ENCODE measurements at places on chromosomes 2 and 18.

DNA sequence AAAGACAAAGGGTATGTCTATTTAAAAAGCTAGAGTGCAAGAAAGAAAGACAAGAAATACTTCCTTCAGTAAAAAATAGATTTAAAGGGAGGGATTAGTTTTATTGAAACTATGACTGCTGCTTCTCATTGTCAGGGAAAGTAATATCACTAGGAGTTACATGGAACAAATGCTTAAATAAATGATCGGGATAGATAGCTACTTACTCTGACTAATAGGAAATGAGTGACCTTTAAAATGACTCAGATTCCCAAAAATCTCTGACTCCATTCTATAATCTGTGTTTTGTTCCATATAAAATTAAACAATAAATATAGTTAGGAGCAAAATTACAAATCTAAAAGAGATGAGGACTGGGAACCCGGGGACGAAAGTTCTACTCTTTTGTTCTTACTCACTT is 669.3 kb downstream of the NR4A2 start:
- DNase-seq, result no peak

GRCh38 chr18:37033419-37033818 is 204.5 kb downstream of the KIAA1328 start:
- no peak for DNase-seq

DNA sequence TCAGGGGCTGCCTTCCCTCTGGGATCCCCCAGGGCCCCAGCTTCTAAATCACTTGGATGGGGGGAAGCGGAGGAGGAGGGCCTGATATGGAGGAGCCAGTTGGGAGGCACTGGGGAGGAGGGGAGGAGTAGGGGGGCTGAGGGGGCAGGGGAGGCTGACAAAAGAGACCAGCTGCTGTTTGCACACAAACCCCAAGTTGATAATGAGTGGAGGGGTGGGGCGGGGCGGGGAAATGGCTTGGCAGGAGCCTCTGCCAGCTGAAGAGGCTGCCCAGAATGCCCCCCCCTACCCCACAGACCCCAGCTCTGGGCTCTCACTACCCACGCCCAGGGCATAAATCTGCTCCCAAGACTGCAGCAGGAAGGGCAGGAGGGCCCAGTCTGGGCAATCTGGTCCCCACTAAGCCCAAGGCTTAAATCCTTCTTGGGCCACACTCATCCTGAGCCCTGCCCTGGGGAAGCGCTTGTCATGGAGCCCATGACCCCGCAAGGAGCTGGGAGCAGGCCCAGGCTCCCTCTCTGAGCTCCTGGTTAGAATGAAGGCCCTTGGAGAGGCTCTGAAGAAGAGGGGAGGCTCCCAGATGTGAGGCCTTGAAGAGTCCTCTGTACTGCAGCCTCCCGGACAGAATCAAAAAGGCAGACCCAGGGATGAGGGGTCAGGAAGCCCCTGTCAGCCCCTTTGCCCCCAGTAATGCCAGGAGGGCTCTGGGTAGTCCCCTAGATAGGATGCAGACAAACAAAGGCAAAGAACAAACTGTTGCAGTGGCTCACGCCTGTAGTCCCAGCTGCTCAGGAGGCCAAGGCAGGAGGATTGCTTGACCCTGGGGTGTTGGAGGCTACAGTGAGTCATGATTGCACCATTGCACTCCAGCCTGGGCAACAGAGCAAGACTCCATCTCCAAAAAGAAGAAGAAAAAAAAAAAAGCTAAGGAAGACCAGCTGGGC is 24.8 kb upstream of the PTMA start:
- no peak for DNase-seq

GRCh38 chr18:47175283-47175897 is 774 bp downstream of the IER3IP1 start:
- DNase-seq, result no peak

- DNase-seq, result no peak
Measured at GRCh38 chr18:58806826-58807714, 57.6 kb upstream of the ZNF532 start.

- peak; percentile 78 for DNase-seq
Measured at GRCh38 chr2:214410918-214411554, at the start of gene VWC2L. VWC2L (plus strand) TSS chr2:214411054; CDS start chr2:214414194, 3,140 bp downstream.

DNA sequence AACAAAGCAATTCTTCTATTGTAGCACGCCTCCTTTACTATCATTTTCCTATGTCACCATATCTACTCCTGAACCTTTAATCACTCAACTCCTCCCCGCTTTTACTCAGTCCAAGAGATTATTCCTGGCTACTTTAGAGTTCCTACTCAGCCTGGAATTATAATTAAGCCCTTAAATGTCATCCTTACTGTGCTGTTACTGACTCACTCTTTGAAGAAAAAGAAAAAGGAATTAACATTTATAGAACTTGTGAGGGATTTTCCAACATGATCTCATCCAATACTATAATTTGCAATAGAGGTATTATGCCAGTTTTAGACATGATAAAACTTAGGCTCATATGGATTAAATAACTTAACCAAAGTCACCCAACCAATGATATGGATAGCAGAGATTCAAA is 61.7 kb downstream of the CCDC88A start:
- DNase-seq, result no peak
